NCI-H774 (cell line): ENCODE measurements at places on chromosomes 3 and 15.

DNA sequence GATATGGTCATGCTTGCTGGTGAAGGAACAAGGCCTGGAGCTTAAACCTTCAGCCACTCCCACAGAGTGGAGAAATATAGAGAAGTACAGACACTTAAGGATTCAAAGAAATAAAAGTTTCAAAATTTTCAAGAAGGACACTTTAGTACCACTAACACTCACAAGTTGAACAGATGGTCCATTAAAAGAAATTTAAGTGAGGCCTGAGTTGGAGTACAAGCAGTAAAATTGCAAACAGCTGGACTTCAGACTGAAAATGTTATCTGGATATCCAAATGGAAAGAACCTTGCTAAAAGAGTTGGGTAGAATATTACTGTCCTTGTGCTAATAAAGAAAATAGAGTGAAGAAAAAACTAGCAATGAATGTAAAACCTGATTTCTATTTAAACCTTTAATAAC is 397.1 kb upstream of the KCNMB2 start:
- DNase-seq: no peak

DNA sequence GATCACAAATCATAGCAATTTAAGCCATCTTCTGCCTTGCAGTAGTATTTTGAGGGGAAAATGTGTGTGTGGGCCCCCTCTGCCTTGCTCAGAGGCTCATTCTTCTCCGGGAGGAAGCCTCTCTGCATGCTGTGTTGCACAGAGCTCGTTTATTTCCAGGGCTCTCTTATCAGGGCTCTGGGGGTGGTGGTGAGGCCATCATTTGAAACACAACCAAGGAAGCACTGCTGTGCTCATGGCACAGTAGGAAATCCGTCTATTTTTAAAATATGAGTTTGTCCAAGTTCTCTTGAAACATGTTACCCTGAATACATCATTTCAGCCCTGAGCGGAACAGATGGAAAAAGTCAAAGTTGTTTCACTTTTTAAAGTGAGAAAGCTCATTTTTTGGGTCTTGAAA is 369.0 kb upstream of the CFAP20DC start:
- no peak for DNase-seq

DNA sequence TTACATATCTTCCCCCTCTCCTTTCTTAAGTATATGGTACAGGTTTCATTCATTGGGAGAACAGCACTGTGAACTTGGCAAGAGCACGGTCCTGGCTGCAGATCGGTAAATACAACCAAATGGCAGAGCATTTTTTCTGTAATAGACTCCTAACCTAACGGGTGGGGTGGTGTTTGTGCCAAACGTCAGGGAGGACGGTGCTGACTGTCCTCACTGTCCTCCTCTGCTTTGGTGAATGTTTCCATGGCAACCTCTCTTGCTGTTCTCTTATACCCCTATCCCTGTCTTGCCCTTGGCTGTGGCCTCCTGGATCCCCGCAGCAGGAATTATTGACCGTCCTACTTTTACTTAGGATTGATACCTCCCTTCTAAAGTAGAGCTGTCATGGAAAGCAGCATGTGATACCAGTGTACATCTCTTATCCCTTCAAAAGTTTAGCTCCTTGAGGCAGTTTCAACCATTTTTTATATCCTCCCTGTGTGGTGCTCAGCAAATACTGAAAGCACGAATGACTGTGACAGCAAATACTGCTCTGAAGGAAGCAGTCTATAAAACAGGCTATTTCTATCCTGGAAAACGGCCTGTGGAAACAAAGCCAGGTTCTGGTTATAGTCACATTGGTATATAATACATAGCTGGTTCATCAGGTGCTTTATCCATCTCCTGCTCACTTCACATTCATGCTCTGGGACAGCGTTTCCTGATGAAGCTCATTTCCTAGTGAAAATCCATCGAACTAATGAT is 275.4 kb upstream of the C2CD4B start:
- no peak for DNase-seq

DNA sequence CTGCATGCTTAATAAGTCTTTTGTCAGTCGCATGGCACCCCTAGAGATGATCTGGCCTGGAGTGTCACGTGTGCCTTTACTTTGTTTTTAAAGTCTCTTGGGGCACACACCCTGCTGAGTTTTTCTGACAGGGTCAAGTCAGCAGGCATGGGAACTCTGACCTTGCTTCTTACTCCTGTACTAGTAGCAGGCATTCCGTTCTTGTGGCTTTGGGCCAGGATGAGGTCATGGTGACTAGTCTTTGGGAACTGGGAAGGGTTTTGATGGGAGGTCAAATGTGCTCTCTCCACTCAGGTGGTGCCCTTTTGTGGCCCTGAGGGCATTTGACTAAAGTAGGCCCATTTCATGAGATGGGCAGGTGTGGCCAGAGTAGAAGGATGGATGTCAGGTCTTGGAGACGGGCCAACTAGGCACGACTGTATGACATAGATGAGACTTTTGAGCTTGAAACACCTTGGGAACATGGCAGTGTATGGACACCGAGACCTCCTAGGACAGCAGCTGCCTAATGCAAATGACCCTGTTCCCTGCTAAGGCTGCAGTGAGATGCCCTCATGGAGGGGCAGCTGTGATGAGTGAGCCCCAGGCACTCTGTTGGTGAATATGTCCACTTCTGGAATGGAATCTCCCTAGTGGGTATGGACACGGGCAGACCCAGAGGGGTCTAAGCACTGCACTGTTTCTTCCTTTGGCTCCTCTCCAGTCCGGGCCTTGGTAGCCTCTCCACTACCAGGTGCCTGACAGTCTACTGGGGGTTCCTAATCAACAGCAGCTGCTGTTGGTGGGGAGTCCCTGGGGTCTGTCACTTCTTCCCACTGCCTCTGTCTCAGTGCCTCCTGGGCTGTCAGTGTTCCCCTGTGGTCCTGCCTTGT is 16.4 kb downstream of the SRPRB start:
- peak; percentile 20 for DNase-seq

GRCh38 chr3:44966795-44967278 is 9.1 kb downstream of the ZDHHC3 start:
- no peak for DNase-seq

DNA sequence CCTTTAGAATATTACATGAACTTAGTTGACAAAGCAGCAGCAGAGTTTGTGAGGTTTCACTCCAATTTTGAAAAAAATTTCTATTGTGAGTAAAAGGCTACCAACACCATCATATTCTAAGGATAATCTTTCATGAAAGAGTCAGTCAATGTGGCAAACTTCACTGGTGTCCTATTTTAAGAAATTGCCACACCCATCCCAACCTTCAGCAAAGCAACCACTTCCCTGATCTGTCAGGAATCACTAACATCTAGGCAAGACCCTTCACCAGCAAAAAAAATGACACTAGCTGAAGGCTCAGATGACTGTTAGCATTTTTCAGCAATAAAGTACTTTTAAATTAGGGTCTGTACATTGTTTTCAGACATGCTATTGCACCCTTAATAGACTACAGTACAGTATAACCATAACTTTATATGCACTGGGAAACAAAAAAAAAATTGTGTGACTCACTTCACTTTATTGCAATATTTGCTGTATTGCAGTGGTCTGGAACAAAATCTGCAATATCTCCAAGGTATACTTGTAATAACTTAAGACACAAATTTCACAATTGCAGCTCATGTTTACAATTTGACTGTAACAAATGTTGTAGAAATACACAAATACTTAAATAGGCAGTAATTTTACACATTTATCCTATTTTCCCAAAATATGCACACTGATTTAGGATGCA is 38.9 kb upstream of the ALCAM start:
- DNase-seq: no peak

DNA sequence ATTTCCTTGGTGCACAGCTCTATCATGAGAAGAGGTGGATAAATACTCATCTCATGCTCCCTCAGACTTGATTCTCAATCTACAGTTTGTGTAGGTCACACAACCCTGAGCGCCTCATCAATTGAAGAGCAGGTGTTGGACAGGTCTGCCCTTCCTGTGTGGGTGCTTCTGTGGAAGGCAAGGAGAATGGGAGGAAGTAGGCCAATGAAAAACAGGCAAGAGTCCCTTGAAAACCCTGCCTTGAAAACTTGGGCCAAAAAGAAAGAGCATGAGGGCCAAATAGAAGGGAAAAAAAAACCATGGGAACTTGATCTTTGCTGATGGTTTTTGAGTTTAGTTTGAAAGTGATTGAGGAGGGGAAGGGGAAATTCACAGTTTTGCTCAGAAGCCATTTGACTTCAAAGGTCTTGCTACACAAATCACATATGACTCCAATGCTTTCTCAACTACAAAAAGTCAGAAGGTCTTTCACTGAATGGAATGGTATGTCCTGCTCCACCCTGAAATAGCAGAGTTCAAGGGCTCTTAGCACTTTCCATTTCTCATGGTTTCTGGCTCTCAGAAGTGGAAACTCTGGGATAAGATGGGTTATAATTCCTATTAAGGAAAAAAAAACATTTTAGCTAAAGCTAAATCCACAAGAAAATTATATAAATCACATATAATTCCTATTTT is 37.2 kb upstream of the TM4SF1 start:
- no peak for DNase-seq

- DNase-seq: no peak
These were observed 72.2 kb downstream of the TOP2B start for GRCh38 chr3:25592510-25592968.
